Activated CD8-positive, alpha-beta T cell treated with anti-CD3 and anti-CD28 coated beads for 36 hours (primary cell): ENCODE measurements at places on chromosomes 6 and 20. TPM values are rescaled to one million over a fixed set of nuclear protein-coding genes. Genes with fewer than 3 reads are reported as not detected.

Gene CRISP3
- total RNA-seq, result not detected

Gene OR2H2
- total RNA-seq, result not detected

Gene HLA-DRB5
- total RNA-seq, result 4.9 TPM

Gene RNGTT
- total RNA-seq, result 22.2 TPM

Gene SLC22A3
- not detected for total RNA-seq

- H3K27ac ChIP-seq, result no peak overlapping the region
- no peak for DNase-seq
- H3K4me3 ChIP-seq, result no peak overlapping the region
- no peaks in the 10 kb centered on the region for H3K36me3 ChIP-seq
- no peaks in the 10 kb centered on the region for H3K27me3 ChIP-seq
These were observed 368.3 kb upstream of the SASH1 start for GRCh38 chr6:147974376-147974775.

DNA sequence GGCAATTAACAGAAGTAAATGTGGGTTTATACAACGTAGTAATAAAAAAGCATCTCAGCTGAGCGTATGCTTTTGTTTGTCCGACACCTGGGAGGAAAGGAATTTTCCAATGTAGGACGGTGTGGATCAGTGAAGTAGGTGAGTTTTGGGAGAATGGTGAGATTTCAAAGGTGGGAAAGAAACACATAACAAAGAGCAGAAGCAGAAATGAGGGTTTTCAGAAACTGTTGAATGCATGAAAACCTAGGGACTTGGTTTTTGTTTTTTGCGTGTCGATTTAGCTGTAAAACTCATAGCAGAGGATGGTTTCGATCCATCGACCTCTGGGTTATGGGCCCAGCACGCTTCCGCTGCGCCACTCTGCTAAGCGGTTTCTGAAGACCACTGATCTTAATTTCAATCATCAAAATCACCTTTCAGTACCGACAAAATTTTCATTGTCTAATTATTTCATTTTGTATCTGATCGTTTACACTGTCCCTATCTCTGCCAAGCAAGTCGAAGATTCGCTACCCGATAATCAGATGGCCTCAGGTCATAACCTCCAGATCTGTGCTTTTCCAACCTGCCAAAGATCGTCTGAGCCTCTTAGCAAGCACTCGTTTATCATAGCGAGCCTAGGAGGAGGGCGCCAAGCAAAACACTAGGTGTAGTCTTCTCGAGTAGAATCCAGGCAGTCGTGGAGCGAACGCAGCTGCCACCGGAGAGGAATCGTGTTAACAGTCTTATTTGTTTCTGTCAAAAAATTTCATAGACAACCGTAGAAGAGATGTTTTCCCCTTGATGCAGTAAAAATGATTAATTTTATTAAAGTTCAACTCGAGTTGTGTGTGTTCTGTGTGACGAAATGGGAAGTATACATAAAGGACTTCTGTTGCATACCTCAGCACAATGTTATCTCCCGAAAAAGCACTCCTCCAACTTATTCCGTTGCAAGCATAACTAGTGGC lies 20.9 kb upstream of the POM121L2 start:
- peak; percentile 69 for DNase-seq
- peak overlapping the region; percentile 72 for H3K4me3 ChIP-seq
- peaks cover 3% of the 10 kb centered on the region for H3K36me3 ChIP-seq
- peaks cover 23% of the 10 kb centered on the region for H3K27me3 ChIP-seq

GRCh38 chr6:121664158-121664557 lies 228.7 kb downstream of the GJA1 start:
- no peaks in the 10 kb centered on the region for H3K36me3 ChIP-seq
- no peaks in the 10 kb centered on the region for H3K4me1 ChIP-seq
- H3K4me3 ChIP-seq, result no peak overlapping the region
- DNase-seq, result no peak
- no peaks in the 10 kb centered on the region for H3K27me3 ChIP-seq

- H3K27ac ChIP-seq, result no peak overlapping the region
- H3K4me3 ChIP-seq, result no peak overlapping the region
- H3K4me1 ChIP-seq, result peaks cover 12% of the 10 kb centered on the region
- H3K36me3 ChIP-seq, result no peaks in the 10 kb centered on the region
These were observed 612 bp downstream of the TNNC2 start for GRCh38 chr20:45826381-45827019.

DNA sequence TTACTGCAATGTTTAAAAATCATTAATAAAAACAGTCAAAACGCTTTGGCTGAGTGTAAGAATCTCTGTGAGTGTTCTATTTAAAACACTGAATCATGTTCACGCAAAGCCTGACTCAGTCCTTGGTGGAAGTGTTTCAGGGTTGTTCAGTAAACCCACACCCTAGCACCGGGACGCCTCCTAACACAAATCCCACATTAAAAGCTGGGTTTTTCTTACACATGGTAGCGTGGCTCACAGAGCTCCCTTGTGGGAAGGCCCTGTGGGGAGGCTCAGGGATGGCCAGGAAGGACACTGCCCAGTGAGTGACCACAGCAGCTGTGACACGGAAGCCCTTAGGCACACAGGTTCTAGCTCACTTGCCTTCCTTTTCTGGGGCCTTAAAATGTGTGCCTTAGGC lies 80.2 kb downstream of the GMPR start:
- peak; percentile 51 for DNase-seq
- H3K27me3 ChIP-seq, result no peaks in the 10 kb centered on the region
- peak overlapping the region; percentile 94 for H3K27ac ChIP-seq
- H3K4me3 ChIP-seq, result no peak overlapping the region
- H3K36me3 ChIP-seq, result peaks cover 18% of the 10 kb centered on the region

GRCh38 chr20:37968841-37969401 lies 64.3 kb downstream of the TTI1 start:
- no peak overlapping the region for H3K4me3 ChIP-seq
- no peak overlapping the region for H3K27ac ChIP-seq
- H3K4me1 ChIP-seq, result no peaks in the 10 kb centered on the region
- peaks cover under 1% of the 10 kb centered on the region for H3K27me3 ChIP-seq
- peaks cover 7% of the 10 kb centered on the region for H3K36me3 ChIP-seq

DNA sequence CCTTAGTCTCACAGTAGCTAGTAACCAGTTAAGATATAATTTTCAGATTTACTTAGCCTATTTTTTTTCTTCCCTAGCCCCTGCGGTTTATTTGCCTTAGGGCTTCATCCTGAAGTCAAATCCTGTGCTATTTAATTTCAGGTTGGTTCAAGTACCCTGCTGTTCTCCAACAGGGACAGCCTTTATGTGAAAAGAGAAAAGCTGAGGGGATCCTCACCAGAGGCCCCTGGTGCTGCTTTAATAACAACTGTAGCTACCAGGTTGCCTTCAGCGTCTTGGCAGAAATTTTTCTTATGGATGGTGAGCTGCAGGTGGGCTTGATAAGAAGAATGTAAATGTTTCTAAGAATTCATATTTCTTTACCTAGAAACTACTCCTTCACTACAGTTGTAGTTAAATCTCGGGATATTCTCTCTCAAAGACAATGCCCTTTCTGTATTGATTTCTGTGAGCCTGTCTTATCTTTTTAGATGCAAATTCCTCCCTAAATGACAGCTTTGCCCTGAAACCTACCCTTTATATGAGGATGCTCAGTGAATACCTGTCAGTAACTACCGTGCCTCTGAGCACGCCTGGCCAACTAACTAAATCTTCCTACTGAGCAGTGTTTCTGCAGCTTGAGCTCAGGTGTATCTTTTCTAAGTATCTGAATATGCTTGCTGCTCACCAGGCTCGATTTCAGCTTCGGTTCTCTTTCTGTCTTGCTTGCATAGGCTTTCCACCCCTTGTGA lies 320.5 kb downstream of the MMUT start:
- H3K4me1 ChIP-seq, result no peaks in the 10 kb centered on the region
- H3K36me3 ChIP-seq, result no peaks in the 10 kb centered on the region
- no peak overlapping the region for H3K27ac ChIP-seq
- H3K27me3 ChIP-seq, result no peaks in the 10 kb centered on the region
